Stimulated activated CD4-positive, alpha-beta T cell treated with anti-CD3 and anti-CD28 coated beads, TNF-alpha, amount 100 ng/mL, for 24 hours (primary cell): ENCODE measurements at places on chromosomes 2 and 18.

DNA sequence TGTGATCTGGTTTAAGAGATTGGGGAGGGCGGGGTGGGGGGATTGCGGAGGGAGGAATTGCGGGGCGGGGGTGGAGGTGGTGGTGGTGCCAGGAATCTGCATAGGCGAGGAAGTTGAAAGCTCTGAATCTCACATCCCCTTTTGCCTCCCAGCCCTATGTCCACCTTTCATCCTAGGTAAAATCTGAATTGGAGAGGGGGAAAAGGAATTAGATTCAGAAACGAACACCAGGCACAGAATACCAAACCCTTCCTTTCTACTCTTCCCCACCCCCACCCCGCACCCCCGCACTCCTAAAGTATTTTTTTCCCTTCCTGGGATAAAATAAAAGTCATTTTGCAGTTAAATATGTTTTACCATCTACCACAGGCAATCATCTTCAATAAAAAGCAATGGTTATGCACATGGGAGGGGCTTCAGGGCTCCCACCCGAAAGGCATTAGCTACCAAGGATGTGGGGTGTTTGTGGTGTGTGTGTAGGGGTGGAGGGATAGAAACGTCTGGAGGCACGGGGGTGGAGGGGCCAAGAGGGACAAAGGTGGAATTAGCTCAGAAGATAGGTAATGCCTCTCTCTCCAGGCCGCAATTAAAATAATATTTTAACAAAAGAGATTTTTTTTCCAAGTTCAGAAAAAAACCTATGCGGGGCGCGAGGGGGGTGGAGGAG is 1.8 kb downstream of the IGFBP5 start:
- no peak for DNase-seq

DNA sequence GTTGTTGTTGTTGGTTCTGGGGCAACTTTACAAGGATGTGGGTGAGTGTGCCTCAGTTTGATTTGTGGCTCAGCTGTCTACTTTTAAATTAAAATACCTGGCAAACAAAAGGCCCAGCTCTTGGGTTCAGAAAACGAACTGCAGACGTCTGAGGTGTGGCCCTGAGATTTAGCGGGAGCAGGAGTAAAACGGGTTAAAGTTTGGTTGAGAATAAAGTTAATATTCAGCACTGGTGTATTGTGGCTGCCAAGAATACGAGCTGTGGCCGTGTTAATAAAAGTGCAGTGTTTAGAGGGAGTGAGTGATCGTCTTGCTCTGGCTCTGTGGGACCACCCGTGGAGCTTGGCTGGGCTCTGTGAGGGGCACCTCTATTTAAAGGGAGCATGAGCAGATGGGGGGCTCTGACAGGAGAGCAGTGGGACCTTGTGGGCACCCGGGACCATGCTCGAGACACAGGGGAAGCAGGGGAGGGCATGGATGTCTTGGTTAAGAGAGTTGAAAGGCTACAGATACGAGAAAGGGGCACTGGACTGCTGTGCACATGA is 80.3 kb downstream of the VAPA start:
- DNase-seq: no peak

GRCh38 chr2:31217465-31218200 is at the start of gene CAPN14:
Gene CAPN14, minus strand, starts transcription at chr2:31217515. Its CDS starts 12,068 bp downstream, at chr2:31205447.
- no peak for DNase-seq

GRCh38 chr2:152961351-152961750 is 242.9 kb downstream of the ARL6IP6 start:
- no peak for DNase-seq

GRCh38 chr2:229150317-229150716 is 120.8 kb downstream of the PID1 start:
- DNase-seq: no peak

GRCh38 chr18:7585276-7585670 is 18.2 kb downstream of the PTPRM start:
- DNase-seq: no peak

- no peak for DNase-seq
Measured at GRCh38 chr18:57980573-57981307, 63.3 kb upstream of the NEDD4L start.

- no peak for DNase-seq
Measured at GRCh38 chr2:197998702-197999101, 194.3 kb downstream of the PLCL1 start.

- DNase-seq: no peak
Measured at GRCh38 chr2:200423541-200423940, 86.3 kb downstream of the KCTD18 start.

GRCh38 chr2:173355132-173355865 is 627 bp downstream of the CDCA7 start:
- peak; percentile 26 for DNase-seq

GRCh38 chr2:203790134-203790852 is 77.3 kb upstream of the CTLA4 start:
- no peak for DNase-seq

DNA sequence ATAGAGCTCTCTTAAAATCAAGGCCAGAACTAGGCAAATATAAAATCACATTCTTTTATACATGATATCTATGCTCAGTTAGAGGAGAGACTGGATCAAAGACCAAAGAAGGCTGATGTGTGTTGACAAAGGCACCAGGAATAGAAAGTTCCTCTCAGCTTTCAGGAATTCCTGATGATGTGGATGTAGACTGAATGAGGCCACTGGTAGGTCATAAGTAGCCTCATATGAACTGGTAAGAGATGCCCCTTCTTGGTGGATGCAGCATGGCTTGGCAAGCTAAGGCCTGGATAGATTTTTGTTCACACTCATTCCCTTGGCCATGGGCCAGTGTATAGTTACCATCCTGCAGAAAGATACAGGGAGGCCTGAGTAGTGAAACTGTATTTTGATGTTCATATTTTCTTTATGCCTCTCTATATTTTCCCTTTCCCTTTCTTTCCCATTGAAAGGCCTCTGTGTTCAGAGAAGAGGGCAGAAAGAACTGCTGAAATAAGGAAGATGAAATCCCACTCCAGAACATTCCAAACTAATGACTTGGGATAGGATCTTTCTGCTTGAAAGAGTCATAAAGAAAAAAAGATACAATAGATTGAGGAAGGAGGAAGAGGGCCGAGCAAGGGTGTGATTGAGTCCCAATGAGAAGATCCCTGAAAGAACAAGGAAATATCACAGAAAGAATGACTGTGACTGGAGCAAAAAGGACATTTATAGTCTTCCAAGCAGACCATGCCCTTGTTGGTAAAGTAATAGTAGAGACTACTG is 2182.7 kb upstream of the PIK3C3 start:
- DNase-seq: no peak

- no peak for DNase-seq
Measured at GRCh38 chr18:9659499-9660375, 45.4 kb upstream of the PPP4R1 start.

GRCh38 chr18:56199580-56200330 is 438.6 kb downstream of the TXNL1 start:
- DNase-seq: no peak

GRCh38 chr2:167506395-167506794 is 618.1 kb downstream of the XIRP2 start:
- DNase-seq: no peak

- DNase-seq: no peak
Measured at GRCh38 chr2:72915907-72916742, 1.2 kb upstream of the EMX1 start.

DNA sequence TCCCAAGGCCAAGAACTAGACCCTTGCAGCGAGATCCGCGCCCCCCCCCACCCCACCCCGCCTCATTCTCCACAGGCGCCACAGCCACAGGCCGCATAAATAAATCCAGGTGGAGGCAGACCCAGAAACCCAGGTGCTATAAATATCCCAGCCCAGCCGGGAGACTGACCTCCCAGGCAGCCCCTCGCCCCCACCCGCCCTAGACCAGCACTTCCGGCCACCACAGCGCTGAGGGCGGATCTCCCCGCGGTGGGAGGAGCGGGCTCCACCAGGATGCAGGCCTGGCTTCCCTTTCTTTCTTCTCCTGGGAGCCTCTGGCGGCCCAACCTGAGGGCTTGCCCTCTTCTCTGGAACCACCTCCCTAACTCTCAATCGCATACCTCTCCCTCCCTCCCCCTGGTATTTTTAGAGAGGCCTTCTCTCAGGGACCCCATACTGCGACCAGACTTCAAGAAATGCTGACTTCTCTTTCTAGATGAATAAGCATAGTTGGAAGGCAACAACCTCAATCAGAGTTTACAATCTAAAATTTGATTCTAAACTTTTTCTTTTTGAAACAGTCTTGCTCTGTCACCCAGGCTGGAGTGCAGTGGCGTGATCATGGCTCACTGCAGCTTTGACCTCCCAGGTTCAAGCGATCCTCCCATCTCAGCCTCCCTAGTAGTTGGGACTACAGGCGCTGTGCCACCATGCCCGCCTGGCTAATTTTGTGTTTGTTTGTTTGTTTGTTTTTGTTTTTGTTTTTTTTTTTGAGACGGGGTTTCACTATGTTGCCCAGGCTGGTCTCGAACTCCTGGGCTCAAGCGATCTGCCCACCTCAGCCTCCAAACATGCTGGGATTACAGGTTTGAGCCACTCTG is 55.0 kb downstream of the PKDCC start:
- DNase-seq: peak; percentile 34

GRCh38 chr2:143140864-143141661 is 11.8 kb downstream of the ARHGAP15 start:
- no peak for DNase-seq

- no peak for DNase-seq
Measured at GRCh38 chr2:4745056-4745991, 946.9 kb upstream of the SOX11 start.

DNA sequence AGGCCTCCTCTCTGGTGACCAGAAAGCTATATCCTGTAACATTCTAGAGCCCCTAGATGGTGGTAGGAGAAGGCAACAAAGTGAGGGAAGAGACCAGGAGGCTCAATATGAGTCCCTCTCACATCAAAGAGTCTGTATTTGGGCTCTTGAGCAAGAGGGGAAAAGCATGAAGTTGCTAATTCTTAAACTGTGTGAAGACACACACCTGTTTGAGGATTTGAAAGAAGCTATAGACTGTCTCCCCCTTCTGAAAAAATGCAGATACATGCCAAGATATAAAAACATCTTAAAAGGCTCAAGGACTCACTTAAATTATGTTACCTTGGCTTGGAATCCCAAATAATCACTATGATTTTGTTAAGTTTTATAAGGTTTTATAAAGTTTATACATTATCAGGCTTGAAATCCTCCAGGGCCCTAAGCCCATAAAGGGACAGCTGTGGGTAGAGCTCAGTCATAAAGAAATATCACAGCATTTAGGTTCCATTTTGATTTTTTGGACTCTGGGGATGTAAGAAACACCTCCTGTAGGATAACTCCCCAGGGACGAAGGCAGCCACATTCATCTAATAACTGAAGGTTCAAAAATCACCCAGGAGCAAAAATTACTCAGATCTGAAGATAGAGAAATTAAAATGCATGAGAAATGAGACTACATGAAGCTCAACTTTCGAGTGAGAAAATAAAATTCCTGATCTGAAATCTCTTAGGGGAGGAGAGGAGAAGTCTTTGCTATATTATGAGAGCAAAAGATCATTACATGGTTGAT is 136.1 kb upstream of the LGALSL start:
- no peak for DNase-seq

DNA sequence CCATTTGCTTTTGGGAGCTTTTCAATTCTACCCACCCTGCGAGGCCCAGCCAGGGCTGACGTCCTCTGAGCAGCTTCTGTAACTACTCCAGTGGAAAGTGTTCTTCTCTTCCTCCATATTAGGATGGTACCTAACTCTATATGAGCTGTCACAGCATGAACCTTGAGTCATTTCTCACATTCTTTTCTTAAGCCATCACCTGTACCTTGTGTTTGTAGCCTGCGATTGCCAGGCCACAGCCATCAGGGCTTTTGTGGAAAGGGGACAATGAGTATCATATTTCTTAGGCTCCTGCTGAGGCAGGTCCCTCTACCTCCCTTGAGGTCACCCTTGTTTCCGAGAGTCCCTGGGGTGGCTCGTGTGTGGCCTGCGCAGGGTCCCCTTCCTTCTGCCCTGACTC is 144.5 kb upstream of the DLX2 start:
- DNase-seq: no peak

DNA sequence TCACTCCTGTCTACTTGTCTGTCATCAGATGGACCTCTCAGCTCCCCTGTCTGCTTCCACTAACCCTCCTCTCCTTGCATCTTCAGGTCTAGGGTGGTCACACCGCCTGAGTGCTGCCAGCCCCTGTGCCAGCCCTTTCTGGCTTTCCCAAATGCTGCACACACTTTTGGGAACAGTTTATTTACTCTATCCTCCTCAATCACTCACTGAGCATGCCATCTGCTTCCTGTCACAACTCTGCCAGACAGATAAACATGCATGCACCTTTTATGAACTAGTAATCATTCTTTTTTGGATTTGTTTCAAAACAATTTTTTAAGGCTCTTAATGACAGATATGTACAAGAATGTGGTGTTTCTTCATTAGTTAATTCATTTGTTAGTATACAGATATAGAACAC is 56.3 kb upstream of the CCDC195 start:
- DNase-seq: no peak

- peak; percentile 31 for DNase-seq
Measured at GRCh38 chr2:6826081-6826913, 39.4 kb downstream of the CMPK2 start.

DNA sequence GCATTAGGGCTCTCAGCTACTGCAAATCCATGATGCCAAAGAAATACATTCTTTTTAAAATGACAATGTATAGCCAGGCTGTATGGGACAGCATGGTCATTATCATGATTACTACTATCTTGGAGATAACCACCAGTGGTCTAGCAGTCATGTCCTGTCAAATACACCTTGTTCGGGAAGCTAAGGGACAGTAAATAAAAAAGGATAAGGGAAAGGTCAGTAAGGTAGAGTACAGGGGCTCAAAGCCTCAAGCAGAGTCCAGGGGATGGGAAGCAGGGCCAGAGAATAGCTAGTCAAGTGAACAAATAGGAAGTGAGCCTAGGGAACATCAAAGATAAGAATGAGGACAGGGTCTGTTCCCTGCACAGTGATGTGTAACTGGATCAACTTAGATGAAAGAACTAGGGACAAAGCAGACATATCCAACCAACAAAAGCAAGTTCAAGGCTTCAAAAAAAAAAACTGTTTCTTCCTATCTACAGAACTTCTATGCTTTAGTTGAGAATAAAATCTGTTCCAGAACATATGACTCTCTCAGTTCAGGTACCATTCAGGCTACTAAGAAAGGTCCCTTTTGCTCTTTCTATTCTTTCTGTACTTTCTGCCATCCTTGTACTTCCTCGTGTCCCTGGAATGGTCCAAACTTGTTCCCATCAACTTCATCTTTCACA is 62.9 kb upstream of the EHBP1 start:
- no peak for DNase-seq

DNA sequence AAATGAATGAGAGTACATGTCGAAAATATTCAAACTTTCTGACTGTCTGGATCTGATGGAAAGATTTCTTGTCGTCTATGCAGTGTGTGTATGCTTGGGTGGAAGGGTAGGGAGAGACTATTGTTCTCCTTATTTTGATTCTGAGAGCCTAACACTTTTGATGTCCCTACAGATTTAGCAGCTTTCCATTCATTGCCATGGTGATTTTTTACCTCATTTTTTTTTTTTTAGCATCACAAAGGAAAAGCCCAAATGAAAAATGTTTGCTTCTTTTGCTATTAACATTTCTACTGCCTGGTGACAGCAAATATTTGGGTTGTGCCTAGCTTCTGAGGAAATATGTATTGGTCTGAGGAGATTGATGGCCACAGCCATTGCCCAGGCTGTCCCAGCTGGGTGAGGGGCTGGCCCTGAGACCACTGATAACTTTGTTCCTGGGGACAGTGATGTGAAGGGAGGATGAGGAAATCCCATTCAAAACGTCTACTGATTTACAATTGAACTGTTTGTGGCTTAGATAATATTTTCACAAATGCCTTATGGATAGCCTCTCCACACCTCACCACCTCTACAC is 558.6 kb downstream of the DCC start:
- DNase-seq: no peak
